Body of pancreas (tissue), 4 donors: ENCODE measurements at places on chromosomes 2 and 18. TPM values are rescaled to one million over a fixed set of nuclear protein-coding genes. Genes with fewer than 3 reads are reported as not detected.

DNA sequence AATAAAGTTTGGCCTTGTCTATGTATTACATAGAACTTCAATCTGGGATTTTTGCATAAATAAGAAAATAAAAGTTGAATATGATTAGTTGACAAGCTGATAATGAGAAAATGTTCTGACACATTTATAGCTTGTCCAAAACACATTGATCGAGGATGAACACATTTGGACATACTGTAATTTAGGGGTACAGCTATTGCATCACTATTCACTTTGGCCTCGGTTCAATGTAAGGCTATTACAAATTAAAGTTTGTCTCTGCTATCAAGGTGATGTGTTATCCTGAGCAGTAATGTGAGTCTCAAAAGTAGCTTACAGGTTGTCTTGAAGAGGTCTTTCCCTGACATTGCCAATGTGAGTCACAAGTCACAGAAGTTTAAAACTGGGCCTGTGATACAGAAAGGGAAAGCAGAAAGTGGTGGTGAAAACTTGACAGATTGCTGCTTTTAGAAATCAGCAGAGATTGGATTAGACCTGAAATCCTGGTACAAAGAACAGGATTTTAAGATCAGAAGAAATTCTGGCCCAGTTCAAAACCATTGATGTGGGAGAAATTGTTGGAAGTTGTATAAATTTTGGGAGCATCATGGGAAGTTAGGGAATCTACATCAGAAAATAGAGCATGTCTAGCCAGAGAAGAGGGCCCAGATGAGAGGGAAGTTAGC, 674.1 kb downstream of the NYAP2 start:
- DNase-seq: no peak

DNA sequence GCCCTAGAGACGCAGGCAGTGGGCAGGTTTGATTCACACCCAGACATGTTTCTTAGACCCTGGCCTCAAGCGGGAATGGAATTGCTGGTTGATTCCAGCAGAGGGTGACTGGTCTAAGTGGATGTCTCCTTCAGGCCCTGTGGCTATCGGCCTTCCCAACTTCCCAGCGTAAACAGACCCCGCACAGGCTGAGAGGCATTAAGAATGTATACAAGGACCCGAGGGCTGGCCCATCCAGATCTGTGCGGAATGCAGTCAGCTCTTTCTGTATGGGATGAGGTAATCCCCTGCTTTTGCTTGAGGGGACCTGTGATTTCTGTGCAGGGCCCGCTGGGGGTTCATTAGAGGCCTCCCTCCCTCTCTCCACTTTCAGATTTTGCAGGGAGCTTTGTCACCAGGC, 6.5 kb downstream of the ACKR3 start:
- no peak for DNase-seq

DNA sequence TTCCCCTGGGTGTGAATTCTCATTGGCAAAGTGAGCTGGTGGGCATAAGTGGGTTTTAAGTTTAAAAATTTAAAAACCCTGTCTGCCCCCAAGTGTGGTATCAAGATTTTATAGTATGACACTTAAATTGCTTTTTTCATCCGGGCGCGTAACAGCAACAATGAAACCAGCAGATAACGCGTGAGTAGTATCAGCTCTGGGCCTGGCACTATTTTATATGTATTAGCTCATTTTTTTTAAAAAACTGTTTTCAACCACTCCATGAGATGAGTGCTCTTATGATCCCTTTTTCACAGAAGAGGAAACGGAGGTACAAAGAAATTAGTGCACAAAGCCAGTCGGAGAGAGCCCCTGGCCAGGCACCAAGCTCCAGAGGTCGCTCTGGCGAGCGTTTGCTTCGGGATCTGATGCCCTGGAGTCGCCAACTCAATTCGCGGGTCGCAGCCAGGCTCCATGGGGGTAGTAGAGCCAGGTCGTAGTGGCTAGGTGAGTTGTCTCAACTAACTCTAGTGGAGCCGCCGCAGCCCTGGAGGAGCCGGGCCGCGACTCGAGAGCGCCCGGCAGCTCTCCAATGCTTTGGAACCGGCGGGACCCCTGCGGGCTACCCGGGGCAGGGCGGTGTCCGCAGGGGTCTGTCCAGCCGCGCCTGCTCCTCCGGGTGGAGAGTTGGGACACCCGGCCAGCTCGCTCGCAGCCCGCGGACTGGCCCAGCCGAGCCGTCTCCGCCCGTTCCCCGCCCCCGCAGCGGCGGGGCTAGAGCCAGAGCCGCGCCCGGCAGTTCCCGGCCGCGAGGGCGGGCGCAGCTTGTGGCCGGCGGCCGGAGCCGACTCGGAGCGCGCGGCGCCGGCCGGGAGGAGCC, at the start of gene IL1R1:
TSS of gene IL1R1 (plus strand) at position 777 of the 859 bp plus-strand sequence. CDS start 14,979 bp downstream, outside the sequence.
- DNase-seq: peak; percentile 83

DNA sequence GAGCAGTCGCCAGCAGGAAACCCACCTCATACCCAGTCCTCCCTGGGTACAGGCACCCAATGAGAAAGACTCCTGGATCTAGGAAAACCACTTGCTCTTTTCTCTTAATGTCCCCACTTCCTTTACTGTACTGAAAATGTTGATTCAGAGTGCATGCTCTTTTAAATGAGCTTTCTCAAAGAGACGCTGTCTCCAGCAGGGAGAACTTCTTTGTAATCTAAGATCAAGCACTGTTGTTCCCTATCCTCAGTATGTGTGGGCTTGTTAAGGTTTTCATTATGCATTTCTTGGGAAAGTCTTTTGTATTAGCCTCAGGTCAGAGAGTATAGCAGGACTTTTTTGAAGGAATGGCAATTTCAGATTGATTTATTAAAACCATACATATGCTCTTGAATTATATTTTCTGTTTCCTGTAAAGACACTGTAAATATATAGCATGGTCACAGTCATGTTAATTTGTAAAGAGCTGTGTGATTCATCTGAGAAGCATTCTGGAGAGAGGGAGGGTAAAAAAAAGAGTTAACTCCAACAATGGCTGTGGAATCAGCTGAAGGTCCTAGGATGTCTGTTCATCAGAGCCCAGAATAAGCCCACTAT, 178.1 kb downstream of the MGAT5 start:
- DNase-seq: no peak

DNA sequence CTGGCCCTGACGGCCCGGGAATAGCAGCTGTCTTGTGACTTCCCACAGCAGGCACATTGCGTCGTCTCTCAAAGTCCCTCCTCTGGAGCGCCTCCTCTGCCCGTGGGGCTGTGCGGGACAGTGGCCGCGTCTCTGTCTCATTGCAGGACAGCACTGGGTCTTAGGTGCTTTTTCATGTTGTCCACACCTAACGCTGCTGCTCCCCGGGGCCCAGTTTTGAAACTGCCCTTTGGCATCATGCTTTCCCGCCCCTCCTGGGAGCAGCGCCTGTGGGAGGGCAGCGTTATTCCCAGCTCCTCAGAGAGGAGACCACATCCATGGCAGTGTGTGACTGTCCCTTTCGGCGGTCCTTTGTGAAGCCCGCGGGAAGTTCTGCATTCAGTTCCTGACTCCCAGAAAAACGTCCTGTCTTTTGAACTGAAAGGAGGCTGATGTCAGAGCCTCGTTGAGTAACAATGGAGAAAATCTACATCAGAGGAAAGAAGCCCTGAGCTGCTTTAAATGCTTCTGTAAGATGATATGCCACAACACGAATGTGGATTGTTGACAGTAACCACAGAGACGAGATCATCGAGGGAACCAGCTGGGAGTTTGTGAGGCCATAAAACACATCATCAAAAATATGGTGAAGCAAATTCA, 226.0 kb downstream of the FAM210A start:
- no peak for DNase-seq

DNA sequence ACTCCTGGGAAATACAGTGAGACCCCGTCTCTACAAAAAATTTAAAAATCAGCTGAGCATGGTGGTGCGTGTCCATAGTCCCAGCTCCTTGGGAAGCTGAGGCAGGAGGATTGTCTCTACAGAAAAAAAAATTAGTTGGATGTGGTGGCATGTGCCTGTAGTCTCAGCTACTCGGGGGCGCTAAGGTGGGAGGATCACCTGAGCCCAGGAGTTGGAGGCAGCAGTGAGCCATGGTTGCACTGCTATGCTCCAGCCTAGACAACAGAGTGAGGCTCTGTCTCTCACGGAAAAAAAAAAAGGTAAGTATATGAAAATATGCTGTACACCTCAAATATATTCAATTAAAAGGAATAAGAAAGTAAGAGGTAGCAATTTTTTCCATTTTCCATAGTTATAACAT, 92.5 kb upstream of the TGIF1 start:
- no peak for DNase-seq

DNA sequence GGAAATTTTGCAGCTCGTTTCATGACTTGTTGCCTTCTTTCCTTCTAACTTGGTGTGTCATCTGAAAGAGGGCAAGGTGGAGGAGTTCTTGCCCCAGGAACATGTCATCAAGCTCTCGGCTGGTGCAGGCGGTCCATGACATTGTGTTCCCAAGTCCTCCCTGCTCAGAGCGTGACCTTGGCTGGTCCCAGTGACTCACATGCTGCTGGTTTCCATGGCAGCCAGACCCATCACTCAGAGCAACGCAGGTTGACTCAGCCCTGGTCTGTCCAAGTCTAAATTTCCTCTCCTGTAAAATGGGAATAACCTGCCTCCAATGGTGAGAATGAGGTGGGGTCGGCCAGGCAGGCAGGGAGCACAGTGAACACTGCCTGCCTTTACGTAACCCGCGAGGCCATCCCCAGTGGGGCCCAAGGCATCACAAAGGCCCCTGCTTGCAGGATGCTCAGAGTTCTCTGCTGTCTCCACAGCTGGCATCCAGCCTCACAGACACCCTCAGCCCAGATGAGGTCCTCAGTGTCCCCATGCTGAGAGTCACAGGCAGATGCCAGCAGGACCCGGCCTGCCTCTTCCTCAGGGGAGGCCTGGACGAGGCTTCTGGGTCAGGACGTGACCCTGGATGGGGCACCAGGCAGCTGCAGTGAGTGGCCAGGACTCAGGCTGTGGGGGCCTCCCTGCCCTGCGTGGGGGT, 143.7 kb downstream of the TPO start:
- DNase-seq: peak; percentile 34

DNA sequence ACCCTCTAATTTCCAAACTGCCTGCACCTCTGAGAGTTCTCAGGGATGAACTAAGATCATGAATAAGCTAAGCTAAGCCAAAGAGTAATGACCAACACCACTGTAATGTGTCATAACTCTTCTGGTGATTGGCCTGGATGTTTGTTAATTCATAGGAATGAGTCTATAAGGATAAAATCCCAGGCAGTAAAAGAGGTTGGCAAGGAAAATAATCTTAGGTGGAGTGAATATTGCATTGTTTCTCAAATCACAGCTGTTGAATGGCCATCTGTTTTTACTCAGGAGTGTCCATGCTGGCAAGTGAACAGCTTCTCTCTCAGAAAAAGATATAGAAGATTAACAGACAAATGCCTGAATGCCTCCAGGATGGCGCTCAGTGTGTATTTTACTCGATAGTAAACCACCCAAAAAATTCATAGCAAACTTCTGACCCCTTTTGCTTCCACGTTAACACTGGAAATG, 60.8 kb upstream of the GLS start:
- no peak for DNase-seq

DNA sequence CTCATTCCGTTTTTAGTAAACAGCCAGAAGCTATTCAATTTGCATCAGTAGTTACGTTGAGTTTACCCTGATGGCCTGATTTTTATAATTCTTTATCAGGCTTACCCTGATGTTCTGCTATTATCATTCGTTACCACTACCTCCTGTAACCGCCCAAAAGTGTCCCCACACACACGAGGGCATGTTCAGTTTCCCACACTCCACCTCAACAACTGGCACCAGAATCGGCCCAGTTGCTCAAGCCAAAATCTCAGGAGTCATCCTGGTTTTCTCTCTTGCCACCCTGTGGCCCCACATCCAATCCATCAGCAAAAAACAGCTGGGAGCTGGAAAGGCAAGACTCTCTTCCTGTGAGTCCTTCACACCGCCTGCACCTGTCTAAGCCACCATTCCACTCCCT, 102.9 kb upstream of the RAB6C start:
- no peak for DNase-seq

DNA sequence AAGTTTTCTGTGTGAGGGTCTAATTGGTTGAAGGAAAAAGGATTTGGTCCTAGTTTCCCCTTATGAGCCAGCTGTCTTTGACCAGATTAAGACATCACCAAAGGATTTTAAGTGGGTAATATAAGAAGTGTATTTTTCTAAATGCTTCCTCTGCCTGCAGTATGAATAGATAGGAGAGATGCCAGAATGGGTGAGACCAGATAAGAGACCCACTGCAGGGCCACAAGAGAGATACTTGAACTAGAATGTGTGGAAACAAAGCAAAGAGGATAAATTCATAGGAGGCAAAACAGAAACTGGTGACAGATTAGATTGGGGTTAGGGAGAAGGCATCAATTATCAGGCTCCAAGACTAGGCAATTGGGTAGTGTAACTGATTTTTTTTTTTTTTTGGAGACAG, 1.1 kb upstream of the HDHD2 start:
- no peak for DNase-seq

- DNase-seq: no peak
These were observed 283.0 kb downstream of the MYCN start for GRCh38 chr2:16223161-16223840.

DNA sequence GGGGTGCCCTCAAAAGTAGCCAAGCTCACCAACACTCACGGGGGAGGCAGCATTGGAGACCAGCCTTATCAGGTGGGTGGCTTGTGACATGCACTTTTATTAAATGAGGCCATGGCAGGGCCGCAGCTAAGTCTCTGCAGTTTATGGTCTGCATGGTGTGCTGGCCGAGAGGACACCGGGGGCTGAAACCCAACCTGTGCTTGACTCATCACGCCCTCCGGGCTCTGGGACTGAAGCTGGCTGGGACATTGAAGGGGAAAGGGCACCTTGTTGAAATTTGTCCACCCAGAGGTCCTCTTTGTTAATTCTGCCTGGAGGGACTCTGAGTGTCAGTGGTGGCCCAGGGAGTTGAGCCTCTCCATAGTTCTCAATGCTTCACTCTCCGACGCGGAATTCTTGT, 17.7 kb upstream of the NTSR2 start:
- DNase-seq: no peak

GRCh38 chr2:152483276-152484063, 148.5 kb downstream of the FMNL2 start:
- no peak for DNase-seq

- no peak for DNase-seq
These were observed 535.1 kb downstream of the STK39 start for GRCh38 chr2:167712275-167712674.

- peak; percentile 11 for DNase-seq
These were observed 8.5 kb upstream of the DAW1 start for GRCh38 chr2:227862741-227863588.

DNA sequence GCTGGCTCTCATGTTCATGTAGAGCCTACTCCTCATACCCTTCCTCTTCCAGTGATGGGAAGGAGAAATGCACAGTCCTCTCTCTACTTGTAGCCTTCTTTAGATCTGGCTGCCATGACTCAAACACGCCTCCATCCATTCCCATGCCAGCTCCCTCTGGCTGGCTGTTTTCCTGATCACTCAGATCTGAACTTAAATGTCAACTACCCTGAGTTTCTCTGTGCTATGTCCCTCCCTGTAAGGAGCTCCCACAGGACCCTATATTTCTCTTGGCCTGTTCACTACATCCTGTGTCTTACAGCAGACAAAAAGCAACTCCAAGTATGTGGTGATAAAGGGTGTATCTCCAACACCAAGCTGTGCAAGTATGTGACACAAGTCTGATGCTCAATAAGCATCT, 152.4 kb downstream of the TCF4 start:
- no peak for DNase-seq

- peak; percentile 19 for DNase-seq
These were observed 5.7 kb downstream of the RHOB start for GRCh38 chr2:20452551-20452950.

GRCh38 chr18:24465486-24465885, 5.0 kb downstream of the HRH4 start:
- no peak for DNase-seq

Gene FAM110C
- total RNA-seq: 16.6 TPM

Gene ARMC9
- 6.9 TPM for total RNA-seq

Gene DCDC2C
- total RNA-seq: not detected

Gene ASAP2
- total RNA-seq: 12.5 TPM

Gene FIGN
- total RNA-seq: 3.4 TPM
